ENCODE measurements at places on chromosomes 13 and 19.

DNA sequence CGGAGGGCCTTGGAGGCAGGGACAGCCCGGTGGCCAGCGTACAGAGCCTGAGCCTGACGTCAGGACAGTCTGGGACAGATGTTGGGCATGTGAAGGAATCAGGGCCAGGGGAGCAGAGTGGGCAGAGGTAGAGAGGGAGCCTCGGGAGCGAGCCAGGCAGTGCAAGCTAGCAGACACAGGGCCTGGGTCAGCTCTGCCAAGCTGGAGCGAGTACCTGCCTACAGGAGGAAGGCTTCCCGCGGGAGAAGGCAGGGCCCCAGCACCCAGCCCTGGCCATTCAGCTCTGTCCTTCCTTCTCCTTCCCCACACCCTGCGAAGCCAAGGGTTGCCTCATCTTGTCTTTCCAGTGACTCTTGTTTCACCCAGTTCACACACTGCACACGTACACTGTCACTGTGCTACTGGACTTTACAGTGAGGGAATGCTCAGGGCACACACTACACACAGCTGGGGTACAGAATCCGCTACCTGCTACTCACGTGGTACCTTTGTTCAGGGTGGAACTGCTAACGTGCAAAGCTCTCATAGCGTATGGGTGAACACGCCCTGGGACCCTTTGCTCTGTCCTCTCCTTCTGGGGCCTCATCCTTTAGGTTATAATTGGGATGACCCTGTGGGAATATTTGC lies 9.8 kb upstream of the C1QTNF9 start:
- no peak for DNase-seq

GRCh38 chr19:28221736-28222135 lies 991.2 kb downstream of the UQCRFS1 start:
- DNase-seq, result peak; percentile 45

DNA sequence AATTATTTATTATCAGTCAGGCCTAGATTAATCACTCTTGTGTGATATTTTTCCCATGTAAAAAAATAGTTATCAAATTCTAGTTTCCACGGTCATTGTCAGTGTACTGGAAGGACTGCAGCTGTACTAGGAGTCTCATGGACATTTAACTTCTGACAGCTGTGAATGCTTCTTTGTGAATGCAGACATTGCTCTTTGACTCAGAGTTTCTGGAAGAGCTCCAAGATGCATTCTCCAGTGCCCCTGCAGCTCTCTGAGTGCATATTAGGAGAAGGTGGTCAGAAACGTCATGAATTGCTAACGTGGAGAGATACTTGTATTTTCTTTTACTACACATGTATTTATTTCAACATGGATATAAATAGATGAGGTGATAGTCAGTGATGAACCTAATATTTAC lies 9.7 kb upstream of the SLITRK5 start:
- DNase-seq, result no peak

- DNase-seq, result no peak
Observed at GRCh38 chr13:106490569-106491321, 44.7 kb downstream of the EFNB2 start.

DNA sequence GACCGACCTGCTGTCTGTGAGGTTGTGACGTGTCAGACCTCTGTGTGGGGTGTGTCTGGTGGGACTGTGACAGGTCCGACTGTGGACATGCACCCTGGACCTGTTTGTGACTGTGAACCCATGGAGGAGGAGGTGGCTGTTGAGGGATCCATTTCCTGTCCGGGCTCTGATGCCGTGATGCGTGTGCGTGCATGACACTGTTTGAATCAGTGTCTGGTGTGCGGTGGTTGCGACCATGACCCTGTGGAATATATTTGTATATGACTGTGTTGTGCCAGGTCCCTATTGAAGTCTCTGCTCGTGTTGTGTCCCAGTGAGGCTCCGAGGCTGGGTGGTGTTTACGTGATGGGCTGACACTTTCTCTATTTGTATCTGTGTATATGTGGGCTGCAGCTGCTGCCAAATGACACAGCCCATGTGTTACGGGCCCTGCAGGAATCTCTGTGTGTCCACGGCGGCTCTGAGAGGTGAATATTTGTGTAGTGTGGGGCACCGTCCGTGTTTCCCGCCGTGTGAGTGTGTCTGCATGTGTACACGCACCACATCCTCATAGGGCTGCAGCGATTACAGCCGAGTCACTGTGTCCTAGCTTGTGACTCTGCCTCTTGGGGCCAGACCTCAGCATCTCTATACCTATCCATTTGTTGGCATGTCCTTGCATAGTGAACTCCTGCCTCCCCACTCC lies 18.3 kb downstream of the CCDC97 start:
- DNase-seq, result peak; percentile 47

DNA sequence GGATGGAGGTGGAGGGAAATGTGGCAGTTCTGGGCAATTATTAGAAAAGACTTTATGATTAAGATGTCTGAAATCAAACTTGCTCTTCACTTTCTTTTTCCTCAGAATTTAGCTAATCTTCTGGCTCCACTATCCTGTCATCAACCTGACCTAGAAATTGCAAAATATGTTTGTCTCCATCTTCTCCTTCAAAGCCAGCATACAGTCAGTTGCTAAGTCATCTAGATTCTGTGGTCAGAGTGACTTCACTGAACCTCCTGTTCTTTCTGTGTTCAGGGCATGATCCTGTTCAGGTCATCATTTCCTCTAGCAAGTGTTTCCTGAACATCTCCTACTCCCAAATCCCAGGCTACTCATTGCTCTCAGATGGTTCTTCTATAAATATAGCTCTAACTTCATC lies 10.8 kb upstream of the CCNA1 start:
- no peak for DNase-seq

DNA sequence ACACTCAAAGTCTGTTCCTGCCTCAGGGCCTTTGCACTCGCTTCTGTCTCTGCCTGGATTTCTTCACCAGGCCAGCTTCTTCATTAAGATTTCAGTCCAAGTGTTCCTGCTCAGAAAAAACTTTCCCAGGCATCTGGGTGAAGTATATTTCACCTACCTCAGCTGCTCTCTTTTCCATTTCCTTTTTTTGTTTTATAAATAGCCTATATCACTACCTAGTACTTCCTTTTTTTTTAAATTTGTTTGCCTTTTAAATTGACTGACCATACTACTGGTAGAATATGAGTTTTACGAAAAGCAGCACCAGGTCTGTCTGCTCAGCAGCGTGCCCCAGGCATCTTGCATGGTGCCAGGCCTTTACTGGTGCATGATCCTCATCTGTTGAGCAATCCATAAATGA lies 1064.4 kb downstream of the UQCRFS1 start:
- DNase-seq, result no peak

DNA sequence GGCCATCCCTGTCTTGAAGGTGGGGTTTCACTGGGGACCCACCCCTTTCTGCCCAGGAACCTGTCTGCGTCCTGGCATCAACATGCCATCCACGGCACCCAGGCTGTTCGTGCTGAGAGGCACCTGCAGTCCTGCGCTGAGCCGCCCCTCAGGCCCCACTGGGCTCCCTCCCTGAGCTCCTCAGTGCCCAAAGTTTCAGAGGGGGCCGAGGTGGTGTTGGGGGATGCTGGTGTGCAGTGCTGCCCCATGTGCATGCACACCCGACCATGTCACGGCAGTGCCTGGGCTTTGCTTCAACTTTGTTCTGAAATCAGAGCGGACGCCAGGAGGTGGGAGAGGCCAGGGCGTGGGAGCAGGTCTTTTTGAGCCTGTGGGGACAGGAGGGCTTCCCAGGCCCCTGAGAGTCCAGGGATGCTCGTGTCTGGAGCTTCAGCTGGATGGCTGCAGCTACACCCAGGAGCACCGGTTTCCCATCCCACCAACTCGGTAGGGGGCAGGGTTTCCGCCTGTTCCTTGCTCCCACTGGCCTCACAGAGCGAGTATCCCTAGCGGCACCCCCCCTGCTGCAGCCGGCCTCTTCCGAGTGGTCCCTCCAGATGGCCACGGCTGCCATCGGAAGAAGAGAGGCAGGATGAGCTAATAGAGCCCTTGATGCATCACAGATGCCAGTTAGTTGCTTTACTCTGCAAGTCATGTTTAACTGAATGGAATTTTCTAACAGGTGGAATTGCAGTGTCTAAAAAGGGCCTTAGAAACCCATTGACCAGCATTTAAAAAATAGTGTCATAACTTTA lies 44.0 kb downstream of the WDFY2 start:
- no peak for DNase-seq

- DNase-seq, result no peak
Observed at GRCh38 chr19:35041548-35042055, at the start of gene HPN. Gene HPN (plus strand): TSS chr19:35041721. CDS start chr19:35042507, 786 bp downstream.

- peak; percentile 53 for DNase-seq
Observed at GRCh38 chr19:10262771-10263170, 8.1 kb upstream of the ICAM1 start.

- DNase-seq, result no peak
Observed at GRCh38 chr13:100837631-100838030, 163.0 kb upstream of the TMTC4 start.

DNA sequence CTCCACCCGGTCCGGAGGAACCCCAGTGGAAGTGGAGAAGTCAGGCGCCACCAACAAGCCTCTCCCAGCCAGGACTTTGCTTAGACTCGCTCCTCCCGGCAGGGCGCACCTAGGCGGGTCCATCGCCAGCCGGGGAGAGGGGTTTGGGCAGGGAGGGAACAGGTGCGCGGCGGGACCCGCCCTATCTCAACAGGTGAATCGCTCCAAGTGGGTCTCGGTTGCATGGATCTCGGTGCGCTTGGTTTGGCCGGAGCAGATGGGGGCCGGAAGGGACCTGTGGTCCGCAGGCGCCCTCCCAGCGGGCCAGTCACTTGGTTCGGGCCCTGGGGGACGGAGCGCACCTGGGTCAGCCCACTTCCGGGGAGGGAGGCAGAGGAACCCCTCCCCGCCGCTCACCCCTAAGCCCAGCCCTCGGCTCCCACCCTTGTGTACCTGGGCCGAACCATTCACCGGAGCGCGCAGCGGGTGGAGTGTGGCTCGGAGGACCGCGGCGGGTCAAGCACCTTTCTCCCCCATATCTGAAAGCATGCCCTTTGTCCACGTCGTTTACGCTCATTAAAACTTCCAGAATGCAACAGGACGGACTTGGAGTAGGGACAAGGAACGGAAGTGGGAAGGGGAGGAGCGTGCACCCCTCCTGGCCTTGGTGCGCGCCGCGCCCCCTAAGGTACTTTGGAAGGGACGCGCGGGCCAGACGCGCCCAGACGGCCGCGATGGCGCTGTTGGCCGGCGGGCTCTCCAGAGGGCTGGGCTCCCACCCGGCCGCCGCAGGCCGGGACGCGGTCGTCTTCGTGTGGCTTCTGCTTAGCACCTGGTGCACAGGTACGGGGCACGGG lies at the start of gene LSR:
TSS of gene LSR (plus strand) at position 693 of the 836 bp plus-strand sequence. CDS start at position 714, 21 bp downstream.
- DNase-seq, result peak; percentile 81

GRCh38 chr13:42992764-42993122 lies 702 bp upstream of the EPSTI1 start:
- DNase-seq, result no peak

- DNase-seq, result no peak
Observed at GRCh38 chr13:100883453-100883852, 208.9 kb upstream of the TMTC4 start.

- DNase-seq, result peak; percentile 21
Observed at GRCh38 chr13:108895220-108895704, 265.9 kb downstream of the MYO16 start.

GRCh38 chr13:20904908-20905307 lies 2.4 kb upstream of the XPO4 start:
- DNase-seq, result no peak

DNA sequence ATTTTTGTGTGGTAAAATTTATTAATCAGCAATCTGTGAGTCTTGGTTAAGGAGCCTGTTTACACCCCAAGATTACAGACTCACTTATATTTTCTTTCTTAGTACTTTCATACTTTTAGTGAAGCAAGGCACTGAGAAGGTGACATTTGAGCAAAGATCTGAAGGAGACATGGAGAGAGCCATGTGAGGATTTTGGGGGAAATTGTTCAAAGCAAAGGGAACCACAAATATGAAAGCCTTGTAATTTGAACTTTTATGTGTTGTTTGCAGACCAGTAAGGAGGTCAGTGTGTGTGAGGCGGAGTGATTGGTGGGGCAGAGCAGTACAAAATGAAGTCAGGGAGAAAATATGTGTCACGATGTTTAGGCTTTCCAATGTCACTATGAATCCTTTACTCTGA lies 140.7 kb upstream of the KLF12 start:
- DNase-seq, result no peak

DNA sequence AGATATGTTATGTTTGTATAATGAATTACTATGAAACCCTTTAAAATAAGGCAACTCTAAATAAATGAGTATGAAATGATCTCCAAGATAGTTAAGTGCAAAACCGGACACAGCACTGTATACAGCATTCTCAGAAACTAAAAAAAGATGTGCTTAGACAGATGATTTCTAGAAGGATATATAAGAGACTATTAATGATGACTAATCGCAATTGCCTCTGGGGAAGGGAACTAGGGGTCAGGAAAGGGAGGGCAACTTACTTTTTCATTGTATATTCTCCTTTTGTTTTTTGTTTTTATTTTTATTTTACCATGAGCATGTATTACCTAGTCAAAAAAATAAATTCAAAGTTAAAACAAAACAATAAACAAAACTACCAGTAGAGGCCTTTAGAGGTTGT lies 12.8 kb downstream of the PEG3 start:
- DNase-seq, result no peak

- no peak for DNase-seq
Observed at GRCh38 chr13:79096099-79096498, 310.0 kb downstream of the RBM26 start.

DNA sequence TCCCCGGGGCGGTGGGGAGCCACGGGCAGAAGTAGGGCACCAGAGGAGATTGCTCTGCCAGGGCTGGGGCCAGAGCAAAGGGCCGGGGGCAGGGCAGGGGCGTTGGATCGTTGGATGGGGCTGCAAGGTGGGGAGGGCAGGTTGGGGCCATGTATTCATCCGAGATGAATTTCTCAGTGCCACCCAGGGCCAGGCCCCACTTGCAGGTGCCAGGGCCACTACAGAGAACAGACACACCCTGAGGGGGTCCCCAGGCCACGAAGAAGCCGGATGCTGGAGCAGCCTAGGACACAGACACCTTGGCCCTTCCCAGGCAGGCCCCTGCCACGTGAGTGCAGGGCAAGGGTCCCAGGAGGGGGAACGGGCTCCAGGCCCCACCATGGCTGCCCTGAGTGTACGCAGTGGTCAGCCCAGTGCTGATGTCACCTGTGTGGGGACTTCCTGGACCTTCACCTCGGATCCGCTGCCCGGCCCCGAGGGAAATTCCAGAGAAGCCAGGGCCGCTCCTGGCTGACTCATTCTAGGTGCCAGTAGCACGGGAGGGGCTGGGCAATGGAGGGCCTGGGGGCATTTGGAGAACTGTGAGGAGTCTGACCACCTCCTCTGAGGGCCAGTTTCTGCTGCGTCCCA lies 9.6 kb upstream of the SBNO2 start:
- peak; percentile 88 for DNase-seq

All from Daoy (cell line).